BJ (cell line): ENCODE measurements at places on chromosomes 1 and 21.

- no peak for DNase-seq
Measured at GRCh38 chr21:31531967-31532366, 127.5 kb upstream of the SOD1 start.

GRCh38 chr1:43129426-43129825 lies 42.7 kb downstream of the EBNA1BP2 start:
- no peak for DNase-seq

GRCh38 chr1:162678439-162678838 lies 46.2 kb downstream of the DDR2 start:
- no peak for DNase-seq

- DNase-seq = no peak
Measured at GRCh38 chr21:45985471-45986315, 4.1 kb downstream of the COL6A1 start.

GRCh38 chr1:201019321-201019977 lies 4.1 kb downstream of the KIF21B start:
- no peak for DNase-seq

DNA sequence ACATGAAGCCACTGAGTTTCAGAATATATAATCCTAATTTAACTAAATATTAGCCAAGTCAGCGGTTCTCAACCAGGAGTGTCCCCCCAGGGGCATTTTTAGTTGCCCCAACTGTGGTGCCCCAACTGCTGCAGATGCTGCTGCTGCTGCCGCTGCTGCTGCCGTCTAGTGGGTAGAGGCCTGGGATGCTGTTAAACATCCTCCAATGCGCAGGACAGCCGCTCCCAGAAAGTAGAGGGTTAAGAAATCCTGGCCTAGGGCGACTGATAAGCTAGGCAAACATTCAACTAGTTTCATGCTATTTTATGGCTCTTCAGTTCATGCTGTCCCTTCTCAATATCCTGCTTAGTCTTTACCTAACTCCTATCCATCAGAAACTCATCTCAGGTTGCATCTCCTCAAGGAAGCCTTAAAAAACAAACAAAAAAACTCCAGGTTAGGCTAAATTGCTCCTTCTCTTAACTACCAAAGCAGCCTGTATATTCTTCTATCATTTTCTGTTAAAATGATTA lies 9.9 kb upstream of the DCAF6 start:
- DNase-seq = no peak

DNA sequence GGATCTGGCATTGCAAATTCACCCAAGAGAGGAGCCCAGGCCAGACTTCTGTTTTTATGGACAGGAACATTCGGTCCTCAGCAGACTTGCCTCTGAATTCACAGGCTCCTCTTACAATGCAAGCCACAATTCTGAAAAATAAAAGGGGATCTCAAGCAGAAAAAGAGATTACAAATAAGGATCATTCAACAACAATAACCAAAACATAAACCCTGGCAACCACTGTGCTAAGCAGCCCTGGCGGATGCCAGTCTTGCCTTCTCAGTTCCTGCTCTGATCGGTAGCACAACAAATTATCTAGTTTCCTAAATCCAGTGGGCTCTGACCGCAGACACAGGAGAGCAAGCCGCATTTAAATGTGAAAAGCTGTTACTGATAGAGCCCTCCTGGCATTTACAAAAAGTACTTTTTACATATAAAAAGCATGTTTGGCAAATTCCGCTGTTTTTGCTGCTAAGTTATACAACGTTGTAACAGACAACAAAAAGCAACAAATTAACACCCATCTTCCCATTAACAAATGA lies 123.4 kb upstream of the FOXD3 start:
- no peak for DNase-seq

GRCh38 chr1:168441745-168442144 lies 102.1 kb downstream of the XCL2 start:
- no peak for DNase-seq

GRCh38 chr1:216057063-216057462 lies 366.2 kb downstream of the USH2A start:
- no peak for DNase-seq

- DNase-seq = no peak
Measured at GRCh38 chr1:118043624-118044023, 114.1 kb downstream of the WDR3 start.

GRCh38 chr1:231170875-231171274 lies 9.0 kb downstream of the TRIM67 start:
- no peak for DNase-seq

- DNase-seq = no peak
Measured at GRCh38 chr1:75989121-75989520, 56.9 kb upstream of the ASB17 start.

- no peak for DNase-seq
Measured at GRCh38 chr1:178646821-178647220, 78.2 kb upstream of the RALGPS2 start.

- no peak for DNase-seq
Measured at GRCh38 chr1:19122668-19123067, 87.4 kb downstream of the UBR4 start.

DNA sequence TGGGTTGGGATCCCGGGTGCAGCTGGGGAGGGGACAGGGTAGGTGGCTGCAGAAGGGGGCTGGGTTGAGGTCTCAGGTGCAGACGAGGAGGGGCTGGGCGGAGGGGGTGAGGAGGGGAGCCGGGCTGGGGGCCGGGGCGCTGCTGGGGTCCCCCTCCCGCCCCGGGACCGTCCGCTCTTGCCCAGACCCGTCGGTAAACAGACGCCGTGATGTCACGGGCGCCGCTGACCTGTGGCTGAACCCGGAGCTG lies 22.3 kb downstream of the DHRS3 start:
- DNase-seq = no peak

DNA sequence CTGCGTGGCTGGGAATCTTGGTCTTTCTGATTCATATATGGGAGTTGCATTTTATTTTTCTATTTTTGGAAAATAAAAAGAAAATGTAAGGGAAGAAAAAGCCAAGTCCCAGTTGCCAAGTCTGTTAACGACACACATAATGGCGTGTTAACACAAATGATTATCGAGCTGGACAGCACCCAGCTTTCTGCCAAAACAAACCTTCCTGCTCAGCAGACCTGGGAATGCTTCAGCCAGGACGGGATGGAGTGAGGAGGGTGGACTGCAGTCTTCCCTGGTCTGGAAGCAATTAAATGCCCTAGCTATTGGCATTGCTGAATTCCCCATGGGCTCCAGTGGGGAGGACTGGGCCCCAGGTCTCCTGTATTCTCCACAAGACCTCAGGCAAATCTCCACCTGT lies 184.2 kb upstream of the USP24 start:
- no peak for DNase-seq

DNA sequence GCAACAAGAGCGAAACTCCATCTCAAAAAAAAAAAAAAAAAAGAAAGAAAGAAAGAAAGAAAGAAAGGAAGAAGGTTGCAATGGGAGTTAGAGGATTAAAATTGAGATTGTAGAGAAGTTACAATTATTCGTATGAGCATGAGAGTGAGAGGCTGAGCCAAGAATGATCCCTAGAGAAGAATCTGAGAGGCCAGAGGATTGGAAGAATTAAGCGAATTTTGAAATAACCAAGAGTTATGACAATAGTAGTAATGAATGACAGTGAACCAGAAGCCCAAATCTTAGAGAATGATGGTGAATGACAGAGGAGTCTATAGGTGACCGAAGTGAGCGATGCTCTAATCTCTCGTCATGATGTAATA lies 369 bp upstream of the ZYG11B start:
- no peak for DNase-seq

- no peak for DNase-seq
Measured at GRCh38 chr1:38076038-38076437, 29.4 kb upstream of the POU3F1 start.

GRCh38 chr1:33284049-33284448 lies 27.8 kb downstream of the ZNF362 start:
- DNase-seq = no peak

DNA sequence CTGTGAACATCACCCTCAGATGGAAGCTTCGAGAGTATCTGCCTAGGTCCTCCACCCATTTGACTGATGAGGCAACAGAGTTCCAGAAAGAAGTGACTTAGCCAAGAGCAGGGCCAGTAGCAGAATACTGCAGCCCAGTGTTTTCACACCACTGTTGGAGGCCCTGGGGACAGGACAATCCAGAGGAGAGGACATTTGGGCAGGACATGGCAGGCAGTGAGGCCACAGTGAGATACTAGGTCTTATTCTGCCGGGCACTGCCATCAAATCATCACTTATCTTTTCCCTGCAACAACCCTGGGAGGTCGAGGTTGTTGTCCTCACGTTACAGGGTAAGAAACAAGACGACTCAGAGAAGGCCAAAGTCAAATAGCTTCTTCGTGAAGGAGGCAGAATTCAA lies 5.5 kb upstream of the FOXO6 start:
- DNase-seq = no peak

- no peak for DNase-seq
Measured at GRCh38 chr1:227870366-227870765, 54.9 kb downstream of the PRSS38 start.

GRCh38 chr1:51551081-51551480 lies 32.0 kb upstream of the EPS15 start:
- DNase-seq = no peak

DNA sequence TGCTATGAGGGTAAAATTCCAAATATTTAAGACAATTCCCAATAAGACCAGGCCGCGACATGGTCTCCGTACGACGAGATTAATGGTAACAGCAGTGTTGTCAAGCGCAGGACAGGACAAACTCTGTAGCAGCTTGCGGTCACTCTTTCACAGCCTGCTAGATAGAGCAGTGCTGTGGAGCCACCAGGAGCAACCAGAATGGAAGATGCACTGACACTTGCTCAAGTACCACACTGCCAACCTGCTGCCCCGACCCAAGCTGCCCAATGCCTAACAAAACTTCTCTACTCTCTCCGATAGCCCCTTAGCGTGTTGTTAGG lies 636 bp downstream of the WARS2 start:
- DNase-seq = no peak
